ENCODE measurements at places on chromosomes 11 and 22.

DNA sequence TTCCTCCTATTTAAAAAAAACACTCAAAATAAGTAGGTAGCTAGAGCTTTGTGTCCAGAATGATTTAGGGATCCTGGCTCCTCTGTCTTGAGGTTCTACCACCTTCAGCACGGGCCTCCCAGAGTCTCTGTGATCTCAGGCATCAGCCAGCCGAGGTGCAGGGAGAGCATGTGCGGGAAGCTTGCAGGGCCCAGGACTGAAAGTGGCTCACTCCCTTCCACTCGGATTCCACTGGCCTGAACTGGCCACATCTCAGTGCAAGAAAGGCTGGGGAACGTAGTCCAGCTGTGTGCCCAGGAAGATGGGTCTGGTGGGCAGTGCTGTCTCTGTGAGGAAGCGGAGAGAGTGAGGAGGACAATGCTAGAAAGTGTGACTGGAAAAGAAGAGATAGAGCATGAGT lies 68.3 kb upstream of the MYOD1 start:
- DNase-seq: no peak

DNA sequence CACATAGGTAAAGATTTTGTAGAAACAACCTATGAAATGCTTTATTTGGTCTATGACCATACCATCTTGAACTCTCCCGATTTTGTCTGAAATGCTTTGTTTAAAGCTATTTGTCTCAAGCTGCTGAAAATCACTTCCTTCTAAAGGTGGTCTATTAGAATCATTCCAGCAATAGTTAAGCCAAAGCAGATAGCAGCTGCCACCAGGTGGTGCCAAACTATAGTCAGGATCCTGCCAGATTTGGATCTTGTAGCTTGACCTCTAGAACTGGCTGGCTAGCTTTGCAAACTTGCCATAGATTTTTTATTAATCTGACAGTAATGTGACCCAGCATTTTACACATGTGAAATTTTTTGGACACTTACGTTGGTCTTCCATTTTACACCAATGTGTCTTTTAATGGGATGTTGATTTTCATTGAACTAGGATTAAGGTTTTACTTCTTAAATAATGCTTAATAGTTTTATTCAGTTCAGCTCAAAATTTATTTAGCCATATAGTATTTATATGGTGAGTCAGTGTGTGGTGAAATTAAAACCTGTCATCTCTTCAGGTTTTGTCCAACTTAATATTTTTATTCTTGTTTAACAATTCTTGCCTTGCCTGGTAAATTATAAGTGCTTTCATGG lies 19.7 kb downstream of the CTR9 start:
- no peak for DNase-seq

DNA sequence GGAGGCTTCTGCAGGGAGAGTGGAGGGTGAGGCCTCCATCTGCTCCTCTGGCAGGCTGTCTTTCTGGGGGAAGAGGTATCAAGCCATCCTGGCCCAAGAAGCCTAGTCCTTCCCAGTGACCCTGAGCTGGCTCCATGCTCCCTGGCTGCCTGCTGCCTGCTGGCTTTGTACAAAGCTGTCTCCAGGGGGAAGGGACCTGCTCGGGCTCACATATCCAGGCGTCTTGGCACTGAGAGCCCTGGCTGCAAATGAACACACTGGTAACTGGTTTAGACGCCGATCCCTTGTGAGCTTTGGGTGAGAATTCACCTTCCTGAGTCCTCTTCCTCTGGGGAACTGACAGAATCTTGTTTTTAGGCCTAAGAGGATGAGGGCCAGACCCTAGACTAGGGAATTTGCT lies 210.3 kb upstream of the ZBED5 start:
- DNase-seq: no peak

- no peak for DNase-seq
Observed at GRCh38 chr11:47204637-47204989, 10.2 kb upstream of the DDB2 start.

- DNase-seq: peak; percentile 81
Observed at GRCh38 chr11:33736148-33736812, at the start of gene CD59. Gene CD59 (minus strand): TSS chr11:33736423. CDS start chr11:33722445, 13,978 bp downstream.

DNA sequence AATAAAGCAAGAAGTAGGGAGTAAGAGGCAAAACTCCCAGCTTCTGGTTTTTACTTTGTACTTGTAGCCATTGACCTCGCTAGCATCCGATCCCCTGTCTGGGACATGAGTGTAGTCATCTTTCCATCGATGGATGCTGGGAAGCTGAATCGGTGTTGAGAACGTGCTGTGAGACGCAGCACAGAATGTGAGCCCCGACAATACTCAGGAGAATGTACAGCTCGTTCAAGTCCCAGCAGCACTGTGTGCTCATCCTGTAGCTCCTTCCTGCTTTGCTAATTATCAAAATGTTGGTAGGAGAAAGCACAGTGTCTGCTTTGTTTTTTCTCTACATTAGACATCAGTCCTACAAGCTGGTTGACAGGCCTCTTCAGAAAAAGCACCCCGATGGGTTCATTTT lies 56.6 kb downstream of the JAM3 start:
- no peak for DNase-seq

- no peak for DNase-seq
Observed at GRCh38 chr11:121236115-121237001, 56.2 kb upstream of the SC5D start.

- no peak for DNase-seq
Observed at GRCh38 chr11:96051820-96052219, 127.9 kb upstream of the MTMR2 start.

DNA sequence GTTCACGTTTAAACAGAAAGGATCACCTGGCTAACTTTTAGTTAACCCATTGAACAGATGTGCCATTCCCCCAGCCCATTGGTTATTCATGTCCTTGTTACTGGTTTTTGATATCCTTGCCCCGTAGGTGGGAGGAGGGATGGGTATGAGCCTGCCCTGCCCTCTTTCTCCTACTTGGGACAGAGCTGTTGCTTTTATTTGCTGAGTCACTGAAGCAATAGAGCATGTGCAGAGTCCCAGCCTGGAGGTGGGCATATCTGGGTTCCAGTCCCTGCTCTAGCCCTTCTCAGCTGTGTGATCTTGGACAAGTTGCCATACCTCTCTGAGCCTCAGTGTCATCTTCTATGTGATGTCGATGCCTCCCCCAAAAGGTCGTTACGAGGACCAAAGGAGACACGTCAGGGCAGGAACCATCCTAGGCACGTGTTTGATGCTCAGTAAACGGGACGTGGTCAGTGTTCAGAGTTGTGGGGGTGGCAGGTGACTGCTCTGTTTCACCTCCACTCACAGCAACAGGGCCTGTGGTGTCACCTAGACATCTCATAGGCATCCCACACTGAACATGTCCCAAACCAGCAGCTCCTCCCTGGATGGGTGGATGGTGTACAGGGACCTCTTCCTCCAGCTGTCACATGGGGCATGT lies 61.0 kb downstream of the BMAL1 start:
- no peak for DNase-seq

GRCh38 chr22:42626431-42626830 lies 11.7 kb upstream of the POLDIP3 start:
- no peak for DNase-seq

GRCh38 chr22:46293577-46294260 lies 3.0 kb upstream of the GTSE1 start:
- DNase-seq: no peak

- no peak for DNase-seq
Observed at GRCh38 chr11:11620921-11621572, 758 bp downstream of the GALNT18 start.

- no peak for DNase-seq
Observed at GRCh38 chr11:75626889-75627529, 41.8 kb downstream of the MAP6 start.

DNA sequence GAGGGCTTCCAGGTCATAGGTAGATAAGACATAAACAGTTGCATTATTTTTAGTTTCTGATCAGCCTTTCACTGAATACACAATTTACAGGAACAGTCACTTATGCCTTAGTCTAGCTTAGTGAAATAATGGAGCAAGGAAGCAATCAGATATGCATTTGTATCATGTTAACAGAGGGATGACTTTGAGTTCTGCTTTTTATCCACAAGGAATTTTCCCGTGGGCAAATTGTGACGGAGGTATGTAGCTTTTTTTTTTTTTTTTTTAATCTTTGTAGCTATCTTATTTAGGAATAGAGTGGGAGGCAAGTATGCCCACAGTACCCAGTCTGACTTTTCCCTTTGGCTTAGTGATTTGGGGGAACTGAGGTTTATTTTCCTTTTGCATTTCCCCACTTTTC lies 3.4 kb upstream of the NLRP10 start:
- DNase-seq: no peak

GRCh38 chr11:93908689-93909088 lies 58.3 kb upstream of the VSTM5 start:
- DNase-seq: no peak

DNA sequence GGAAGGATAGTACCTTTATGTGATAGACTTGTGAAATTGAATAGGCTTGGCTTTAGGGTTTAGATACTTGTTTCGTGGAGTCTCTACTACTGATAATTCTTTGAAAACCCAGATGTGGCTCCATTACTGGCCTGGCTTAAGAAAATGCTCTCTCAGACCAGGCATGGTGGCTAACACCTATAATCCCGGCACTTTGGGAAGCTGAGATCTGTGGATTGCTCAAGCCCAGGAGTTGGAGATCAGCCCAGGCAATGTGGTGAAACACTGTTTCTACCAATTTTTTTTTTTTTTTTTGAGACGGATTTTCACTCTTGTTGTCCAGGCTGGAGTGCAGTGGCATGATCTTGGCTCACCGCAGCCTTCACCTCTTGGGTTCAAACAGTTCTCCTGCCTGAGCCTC lies 40.9 kb downstream of the ATG13 start:
- no peak for DNase-seq

- DNase-seq: no peak
Observed at GRCh38 chr11:116244439-116244838, 528.3 kb downstream of the BUD13 start.

DNA sequence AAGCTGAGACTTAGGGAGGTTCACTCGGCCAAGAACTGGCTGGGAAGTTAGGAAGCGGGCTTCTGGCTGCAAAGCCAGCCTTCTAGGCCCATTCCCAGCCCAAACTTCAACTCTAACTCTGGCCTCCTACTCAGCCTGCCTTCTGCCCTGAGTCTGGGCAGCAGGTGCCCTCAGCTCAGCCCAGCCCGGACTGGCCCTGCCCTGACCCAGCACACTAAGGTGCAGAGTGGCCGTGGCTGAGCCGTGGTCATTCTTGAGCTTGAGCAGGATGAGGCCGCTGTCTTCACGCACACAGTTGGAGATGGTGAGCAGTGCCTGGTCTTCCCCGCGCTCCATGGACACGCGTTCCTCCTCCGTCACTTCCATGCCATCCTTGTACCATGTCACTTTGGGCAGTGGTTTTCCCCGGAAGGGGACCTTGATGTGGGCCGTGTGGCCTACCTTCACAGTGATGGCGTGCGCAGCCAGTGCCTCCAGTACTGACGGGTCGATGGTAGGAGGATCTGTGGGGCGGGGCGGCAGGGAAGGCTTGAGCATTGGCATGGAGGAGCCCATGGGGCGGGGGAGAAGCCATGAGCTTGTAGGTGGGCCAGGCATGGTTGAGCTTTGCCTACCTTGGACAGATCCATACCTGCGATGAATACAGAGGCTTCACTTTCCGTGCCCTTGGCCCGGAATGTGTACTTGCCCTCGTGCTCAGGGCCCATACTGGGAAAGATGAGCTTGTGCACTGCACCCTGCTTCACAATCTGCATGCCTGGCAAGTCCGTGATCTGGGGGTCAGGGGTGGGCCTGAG lies 12.1 kb downstream of the IGSF22 start:
- DNase-seq: no peak

GRCh38 chr11:18013790-18014507 lies 1.1 kb upstream of the SERGEF start:
- no peak for DNase-seq

DNA sequence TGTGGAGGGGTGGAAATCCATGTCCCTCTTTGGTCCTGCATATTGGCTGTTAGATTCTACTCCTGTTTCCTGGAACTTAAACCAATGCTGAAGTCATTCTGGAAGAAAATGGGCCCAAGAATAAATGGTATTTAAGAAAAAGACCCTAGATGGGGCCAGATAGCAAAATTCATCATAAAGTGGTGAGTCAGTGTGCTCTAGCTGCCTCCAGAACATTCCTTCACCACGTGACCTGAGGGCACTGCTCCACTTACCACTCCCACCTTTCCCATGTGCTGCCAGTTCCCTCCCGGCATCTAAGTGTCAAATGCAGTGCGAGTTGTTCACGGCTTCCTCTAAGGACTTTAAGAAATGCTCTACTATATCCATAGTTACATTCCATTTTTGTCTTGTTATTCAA lies 30.9 kb upstream of the NAP1L4 start:
- no peak for DNase-seq

DNA sequence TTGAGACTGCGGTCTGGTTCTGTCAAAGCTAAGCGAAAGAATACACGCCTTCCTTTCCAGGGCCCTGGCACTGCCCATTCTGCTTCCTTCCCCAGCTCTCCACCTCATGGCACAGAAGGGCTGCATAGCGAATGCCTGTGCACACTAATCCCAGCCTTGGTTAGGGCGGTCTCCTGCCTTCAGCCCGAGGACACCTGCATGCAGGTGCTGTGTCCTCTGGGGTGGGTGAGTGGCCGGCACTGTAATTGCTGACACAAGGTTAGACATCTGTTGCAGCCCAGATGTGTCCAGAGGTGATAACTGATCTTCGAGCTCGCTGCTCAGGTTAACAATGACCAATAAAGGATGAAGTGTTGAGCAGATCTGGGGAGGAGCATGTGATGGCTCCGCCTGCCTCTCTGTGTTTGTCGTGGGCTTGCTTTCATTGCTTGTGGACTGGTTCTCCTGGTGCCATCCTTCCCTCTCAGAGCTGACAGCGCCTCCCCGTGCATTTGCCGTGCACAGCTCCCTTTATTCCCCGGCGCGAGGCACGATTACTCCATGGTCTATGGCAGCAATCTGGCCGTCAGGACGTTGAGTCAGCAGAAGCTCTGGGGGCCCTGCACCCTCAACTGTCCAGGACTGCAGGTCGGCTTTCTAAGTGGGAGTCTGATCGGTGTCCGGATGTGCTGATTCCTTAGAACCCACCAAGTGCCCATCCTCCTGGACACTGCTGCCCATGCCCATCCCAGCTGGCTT lies 1088.2 kb downstream of the BRD1 start:
- DNase-seq: no peak

DNA sequence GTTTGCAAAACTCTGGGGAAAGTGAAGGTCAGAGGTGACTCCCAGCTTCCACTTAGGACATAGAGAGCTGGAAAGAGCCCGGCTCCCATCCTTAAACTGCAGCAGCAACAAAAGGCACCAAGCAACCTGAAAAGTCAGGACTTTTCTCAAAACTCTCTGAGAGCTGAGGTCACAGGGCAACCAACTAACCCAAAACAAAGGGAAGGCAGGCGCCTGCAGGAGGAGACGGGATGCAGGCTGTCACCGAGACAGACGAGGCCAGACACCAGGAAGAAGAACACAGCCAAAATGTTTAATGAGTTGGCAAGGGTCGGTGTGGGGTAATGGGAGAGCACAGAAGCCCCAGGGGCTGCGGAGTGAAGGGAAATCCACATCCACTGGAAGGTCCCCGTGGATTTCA lies 19.9 kb downstream of the ASCL2 start:
- no peak for DNase-seq

Measured in stimulated activated CD8-positive, alpha-beta memory T cell treated with anti-CD3 and anti-CD28 coated beads, Interleukin-4, amount 100 ng/mL, for 4 hours (primary cell).